ENCODE measurements at places on chromosomes 7 and 10.
A peak's percentile ranks its signal among the peaks of the same experiment; 100 is the strongest.

DNA sequence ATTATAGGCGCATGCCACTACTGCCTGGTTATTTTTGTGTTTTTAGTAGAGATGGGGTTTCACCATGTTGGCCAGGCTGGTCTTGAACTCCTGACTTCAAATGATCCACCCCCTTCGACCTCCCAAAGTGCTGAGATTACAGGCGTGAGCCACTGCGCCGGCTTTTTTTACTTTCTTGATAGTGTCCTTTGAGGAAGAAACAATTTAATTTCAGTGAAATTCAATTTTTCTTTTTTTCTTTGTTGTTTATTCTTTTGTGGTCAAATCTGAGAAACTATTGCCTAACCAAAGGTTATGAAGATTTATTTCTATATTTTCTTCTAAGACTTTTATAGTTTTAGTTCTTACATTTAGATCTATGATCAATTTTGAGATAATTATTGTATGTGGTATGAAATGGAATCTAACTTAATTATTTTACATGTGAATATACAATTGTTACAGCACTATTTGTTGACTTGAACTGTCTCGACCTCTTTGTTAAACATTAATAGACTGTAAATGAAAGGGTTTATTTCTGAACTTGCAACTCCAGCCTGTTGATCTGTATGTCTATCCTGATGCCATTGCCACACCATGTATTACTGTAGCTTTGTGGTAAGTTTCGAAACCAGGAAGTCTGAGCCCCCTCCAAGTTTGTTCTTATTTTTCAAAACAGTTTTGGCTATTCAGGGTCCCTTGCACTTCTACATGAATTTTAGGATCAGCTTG is 19.8 kb upstream of the RASSF4 start:
- no peak for DNase-seq

DNA sequence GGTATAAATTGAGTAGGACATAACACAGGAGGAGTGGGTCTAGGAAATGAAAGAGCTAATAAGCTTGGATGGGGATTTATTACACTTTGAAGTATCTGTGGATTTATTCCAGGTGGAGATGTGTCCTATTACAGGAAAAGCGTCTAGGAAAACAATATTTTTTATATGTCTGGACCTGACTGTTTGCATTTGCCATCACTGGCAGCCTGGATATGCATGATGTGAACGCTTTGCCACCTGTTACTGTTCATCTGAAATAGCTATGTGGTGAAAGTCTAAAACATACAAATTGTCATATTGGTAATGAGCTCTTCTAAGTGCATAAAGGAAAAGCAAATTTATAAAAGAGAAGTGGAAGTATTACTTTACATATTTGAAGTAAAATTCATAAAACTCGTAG is 31.6 kb upstream of the AGMO start:
- peak; percentile 68 for DNase-seq

DNA sequence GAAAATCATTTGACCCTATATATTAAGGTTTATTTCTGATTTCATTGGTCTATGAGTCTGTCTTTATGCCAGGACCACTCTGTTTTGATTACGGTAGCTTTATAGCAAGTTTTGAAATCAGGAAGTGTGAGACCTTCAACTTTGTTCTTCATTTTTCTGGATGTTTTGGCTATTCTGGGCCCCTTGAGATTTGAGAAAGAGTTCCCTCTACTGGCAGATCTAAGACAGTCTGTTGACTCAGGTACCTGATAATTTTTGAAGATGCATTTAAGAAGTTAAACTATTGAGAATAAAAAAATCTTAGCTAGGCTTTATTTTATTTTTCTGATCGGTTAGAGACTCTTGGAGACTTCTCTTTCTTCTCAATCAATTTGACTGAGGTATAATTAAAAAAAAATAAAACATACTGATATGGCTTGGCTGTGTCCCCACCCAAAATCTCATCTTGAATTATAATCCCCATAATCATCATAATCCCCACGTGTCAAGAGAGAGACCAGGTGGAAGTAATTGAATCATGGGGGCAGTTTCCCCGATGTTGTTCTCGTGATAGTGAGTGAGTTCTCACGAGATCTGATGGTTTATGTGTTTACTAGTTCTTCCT is 209.2 kb downstream of the SNX10 start:
- peak; percentile 69 for DNase-seq

- DNase-seq: no peak
Measured at GRCh38 chr10:84076540-84077195, 62.6 kb upstream of the GHITM start.

DNA sequence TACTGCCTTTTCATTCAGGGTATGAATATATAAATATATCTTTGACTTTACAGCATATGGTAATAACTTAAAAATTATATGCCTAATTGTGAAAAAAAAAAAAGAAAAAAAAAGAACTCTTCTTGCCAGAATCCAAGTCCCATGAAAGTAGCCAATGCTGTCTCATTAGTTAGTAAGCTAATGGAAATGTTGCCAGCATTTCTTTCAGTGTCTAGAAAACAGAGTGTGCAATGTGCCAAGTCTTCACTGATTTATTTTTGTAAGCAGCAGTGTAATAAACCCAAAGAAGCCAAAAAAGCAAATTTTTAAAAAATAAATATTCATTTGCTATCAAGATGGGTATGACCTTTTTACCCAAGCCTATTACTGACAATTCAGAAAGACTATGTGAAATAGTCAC is 31.1 kb upstream of the LRRN3 start:
- DNase-seq: no peak

Measured in NCI-H1105 treated with DMSO at 0.1 percent for 48 hours (cell line).